ENCODE measurements at places on chromosomes 16 and 17.

- DNase-seq = no peak
Observed at GRCh38 chr17:181245-182049, at the start of gene DOC2B. Gene DOC2B (minus strand): TSS chr17:181650. CDS start chr17:181479, 171 bp downstream.

DNA sequence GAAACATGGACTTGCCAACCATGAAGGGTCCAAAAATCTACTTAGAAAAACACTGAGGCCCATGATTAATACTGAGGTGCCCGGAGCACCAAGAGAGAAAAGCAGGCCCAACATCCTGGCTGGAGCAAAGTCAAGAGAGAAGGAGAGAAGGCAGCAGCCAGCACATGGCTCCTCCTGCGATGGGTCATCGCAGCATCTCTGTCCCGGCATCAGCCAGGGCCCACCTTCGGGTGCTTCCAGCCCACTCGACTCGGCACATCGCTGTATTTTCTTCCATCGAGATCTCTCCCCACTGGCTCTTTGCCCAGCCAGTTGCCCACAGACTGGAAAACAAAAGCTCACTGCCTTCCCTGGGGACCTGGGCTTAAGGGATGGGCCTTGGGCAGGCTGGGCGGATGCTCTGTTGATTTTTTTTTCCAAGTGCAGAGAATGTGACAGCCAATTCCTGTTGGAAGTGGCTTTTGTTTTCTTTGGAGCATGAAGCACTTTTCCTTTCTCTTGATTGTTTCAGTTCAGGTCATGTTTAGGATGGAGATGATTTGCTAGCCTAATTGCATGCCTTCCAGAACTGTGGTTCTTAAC, 58.1 kb downstream of the CYB5B start:
- DNase-seq = no peak

DNA sequence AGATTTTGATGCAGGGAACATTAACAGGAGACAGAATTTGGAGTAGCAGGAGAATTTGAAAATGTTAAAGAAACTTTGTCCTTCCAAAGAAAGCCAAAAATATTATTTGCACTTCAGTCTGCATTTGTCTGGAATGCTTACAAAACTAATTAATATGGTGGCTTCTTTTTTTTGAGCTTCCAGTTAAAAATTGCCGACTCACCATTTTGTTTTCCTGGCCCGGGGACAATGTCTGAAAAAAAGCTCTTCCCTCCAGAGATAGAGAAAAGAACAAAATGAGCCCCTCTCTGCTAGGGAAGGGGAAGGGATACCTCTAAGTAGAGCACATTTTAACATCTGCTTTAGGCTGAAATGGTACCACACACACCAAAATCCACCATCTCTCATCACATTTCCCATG, 360.8 kb downstream of the SOX9 start:
- DNase-seq = no peak

DNA sequence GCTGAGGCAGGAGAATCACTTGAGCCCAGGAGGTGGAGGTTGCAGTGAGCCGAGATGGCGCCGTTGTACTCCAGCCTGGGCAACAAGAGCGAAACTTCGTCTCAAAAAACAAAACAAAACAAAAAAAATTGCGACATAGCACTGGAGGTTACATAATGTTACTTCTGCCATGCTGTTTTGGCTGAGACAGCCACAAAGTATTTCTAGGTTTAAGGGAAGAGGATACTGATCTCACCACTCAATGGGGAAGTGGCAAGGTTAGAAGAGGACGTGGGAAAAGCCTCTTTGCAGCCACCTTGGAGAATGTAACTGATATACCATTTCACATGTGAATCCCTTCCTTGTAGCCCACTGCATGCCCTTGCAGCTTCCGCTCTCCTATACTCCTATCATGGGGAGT, 131.2 kb upstream of the NLRP1 start:
- no peak for DNase-seq

GRCh38 chr16:61684541-61684940, 351.7 kb downstream of the CDH8 start:
- no peak for DNase-seq

DNA sequence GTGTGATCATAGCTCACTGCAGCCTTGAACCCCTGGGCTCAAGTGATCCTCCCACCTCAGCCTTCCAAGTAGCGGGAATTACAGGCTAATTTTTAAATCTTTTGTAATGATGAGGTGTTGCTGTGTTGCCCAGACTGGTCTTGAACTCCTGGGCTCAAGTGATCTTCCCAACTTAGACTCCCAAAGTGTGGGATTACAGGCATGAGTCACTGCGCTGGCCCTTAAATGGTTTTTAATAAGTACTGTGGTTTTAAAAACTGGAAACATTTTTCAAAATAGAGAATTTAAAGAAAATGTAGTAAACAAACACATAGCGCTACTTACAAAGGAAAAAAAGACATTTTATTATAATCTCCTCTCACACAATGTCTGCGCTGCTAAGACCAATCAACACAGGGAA, 32.2 kb downstream of the MARCHF10 start:
- no peak for DNase-seq

GRCh38 chr16:85798283-85798776, 1.0 kb downstream of the EMC8 start:
- DNase-seq = peak; percentile 77

- DNase-seq = no peak
Observed at GRCh38 chr16:15667091-15667742, 17.2 kb downstream of the NDE1 start.

DNA sequence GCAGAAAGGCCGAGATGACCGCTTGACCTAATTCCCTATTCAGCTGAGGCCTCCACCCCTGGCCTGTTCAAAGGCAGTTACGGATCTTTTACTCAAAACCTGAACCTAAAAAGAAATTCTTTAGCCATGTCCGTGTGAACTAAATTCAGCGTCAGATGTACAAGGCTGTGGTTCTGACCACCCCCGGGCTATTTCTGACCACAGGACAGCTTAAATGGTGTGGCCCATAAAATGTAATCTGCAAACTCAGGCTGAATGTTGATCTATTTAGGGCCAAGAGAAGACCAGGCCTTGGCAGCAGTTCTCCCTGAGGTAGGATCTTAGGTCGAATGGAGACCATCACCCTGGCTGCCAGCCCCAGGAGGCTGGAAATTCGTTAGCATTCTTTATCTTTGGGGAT, 485.5 kb downstream of the WWOX start:
- no peak for DNase-seq

DNA sequence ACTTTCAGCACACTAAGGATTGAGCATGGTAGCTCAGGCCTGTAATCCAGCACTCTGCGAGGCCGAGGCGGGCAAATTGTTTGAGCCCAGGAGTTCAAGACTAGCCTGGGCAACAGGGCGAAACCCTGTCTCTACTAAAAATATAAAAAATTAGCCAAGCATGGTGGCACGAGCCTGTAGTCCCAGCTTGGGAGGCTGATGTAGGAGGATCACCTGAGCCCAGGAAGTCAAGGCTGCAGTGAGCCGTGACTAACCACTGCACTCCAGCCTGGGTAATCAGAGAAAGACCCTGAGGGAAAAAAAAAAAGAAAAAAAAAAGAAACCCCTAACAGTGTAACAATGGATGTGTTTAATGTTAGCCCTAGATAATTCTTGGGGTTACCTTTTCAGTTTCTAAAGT, 24.0 kb downstream of the PARN start:
- DNase-seq = no peak

- DNase-seq = no peak
Observed at GRCh38 chr16:80759419-80760162, 44.8 kb downstream of the CDYL2 start.

DNA sequence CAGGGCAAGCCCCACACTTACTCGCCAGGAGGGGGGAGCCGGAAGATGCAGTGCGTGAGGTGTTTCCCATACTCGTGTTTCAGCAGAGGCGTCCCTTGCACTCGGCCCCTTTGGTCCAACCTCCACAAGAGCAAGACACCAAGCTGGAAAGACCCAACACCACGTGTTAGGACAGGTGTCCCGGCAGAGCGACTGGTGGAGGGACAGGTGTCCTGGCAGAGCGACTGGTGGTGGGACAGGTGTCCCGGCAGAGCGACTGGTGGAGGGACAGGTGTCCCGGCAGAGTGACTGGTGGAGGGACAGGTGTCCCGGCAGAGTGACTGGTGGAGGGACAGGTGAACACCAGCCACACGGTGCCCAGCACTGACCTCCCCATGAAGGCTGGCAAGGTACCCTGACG, 19.4 kb downstream of the IFT140 start:
- DNase-seq = no peak

- DNase-seq = no peak
Observed at GRCh38 chr16:88724855-88725555, 18.7 kb downstream of the CTU2 start.

- DNase-seq = no peak
Observed at GRCh38 chr17:82301300-82301915, 16.0 kb downstream of the CD7 start.

DNA sequence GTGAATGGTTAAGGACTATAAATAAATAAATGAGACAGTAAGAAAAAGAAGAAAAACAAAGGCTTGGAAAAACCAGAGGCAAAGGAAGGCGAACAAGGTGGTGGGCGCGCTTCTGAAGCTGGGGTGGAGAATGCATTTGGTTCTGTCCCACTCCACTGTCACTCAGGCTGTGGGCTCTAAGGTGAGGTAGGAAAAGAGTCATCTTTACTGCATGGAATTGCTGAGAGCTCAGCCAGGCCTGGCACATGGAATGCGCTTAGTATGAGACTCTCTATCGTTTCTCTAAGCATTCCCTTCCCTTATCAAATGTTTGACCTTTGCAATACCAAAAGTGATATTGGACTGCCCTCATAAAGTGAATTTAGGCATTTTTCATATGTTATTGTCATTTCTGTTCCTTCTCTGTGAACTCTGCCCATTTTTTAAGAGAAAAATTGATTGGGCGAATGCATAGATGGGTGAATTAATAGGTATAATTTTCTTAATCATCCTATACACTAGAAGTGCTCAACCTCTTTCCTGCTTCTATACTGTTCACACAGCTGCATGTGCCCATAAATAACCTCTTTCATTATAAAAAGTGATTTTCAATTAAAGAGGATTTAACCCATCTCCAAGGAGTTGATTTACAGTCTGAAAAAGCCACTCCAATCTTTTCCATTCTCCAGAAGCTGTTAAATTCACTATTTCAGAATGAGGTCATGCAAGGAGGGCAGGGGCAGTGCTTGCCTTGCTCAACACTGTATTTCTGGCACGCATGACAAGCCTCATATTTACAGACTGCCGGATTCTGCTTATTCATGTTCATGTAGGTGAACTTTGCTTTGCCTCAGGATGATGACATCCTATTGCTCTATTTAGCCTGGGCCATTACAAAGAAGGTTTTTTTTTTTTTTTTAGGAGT, 87.7 kb downstream of the MYH10 start:
- peak; percentile 97 for DNase-seq

- DNase-seq = no peak
Observed at GRCh38 chr17:73029991-73030390, 62.5 kb downstream of the SLC39A11 start.

- no peak for DNase-seq
Observed at GRCh38 chr17:80460429-80460834, 16.0 kb downstream of the NPTX1 start.

DNA sequence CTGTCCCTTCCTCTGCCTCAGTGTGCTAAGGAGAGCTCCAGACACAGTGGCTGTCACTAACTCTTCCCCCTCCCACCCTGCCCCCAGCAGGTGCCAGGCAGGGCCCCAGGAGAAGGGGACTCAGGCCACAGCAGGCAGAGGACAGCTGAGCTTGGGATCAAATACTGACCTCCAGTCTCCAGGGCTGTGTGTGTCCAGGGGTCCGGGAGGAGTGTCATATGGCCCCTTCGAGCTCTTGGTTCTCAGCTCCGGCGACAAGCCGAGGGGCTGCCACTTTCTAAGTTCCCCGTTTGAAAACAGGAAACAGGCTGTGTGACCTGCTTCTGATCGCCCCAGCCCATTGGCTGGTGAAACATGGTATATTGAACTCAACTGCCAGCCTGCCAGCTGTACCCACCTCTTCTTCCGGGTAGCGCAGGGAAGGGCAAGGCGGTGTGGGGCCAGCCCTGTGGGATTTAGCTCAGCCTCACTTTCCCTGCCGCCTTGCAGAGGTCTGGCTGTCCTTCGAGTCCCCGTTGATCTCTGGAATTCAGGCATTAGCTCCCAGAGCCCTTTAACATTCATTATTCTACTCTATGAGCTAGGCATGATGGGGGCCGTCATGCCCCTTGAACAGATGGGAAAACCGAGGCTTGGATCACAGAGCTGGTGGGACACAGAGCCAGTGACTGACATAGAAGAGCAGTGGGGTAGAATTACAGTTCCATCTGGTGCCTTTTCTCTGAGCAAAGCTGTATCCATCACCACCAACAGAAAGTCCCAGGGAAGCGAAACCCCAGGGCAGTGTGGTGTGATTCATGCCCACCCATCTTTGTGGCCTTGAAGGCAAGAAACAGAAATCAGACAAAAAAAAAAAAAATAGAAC, at the start of gene SNX20:
Gene SNX20, minus strand, starts transcription at position 292 of the 865 bp plus-strand sequence. CDS start 3,786 bp downstream, outside the sequence.
- DNase-seq = no peak

DNA sequence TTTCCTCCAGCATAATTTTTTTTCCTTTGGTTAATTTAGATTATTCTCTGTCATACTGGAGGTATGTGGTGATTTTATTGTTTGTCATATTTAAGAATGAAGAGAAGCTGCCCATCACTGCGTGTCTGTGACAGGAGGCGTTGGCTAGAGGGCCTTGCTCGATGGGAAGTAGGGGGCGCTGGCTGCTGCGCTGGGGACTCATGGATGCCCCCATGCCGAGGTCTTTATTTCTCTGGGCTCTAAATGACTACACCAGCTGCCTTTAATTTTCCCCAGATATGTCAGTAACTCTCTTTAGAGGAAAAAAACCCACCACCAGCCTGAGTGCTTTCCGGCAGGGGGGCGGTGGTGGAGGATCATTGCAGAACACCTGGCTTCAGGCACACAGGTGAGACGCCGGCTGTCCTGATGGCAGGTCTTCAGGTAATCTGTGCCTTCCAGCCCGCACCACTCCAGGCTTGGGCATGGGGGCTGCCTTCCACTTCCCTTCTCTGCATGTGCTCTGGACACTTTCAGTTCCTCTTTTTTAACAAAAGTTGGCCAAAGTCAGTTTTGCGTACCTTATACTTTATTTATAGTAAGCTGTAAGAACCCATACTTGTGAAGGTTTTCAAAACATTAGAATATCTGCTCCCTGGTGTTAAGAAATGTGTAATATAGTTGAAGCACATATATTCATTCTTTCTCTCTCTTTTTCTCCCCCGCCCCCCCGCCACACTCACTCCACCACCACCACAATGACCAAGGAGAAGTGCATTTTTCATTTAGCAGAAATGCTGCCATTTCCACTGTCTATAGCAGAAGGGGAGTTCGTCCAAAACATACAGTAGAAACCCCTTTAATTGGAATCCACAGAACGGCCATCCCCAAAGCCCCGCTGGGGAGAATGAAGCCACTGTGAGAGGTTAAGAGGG, 192.7 kb downstream of the RPTOR start:
- no peak for DNase-seq

GRCh38 chr16:78800523-78800922, 701.1 kb downstream of the WWOX start:
- DNase-seq = no peak

Data from HepG2 (cell line).